ENCODE measurements at places on chromosomes 5 and 9.

GRCh38 chr9:101029315-101030085, 973 bp downstream of the PLPPR1 start:
- no peak for DNase-seq

- peak; percentile 1 for DNase-seq
Measured at GRCh38 chr5:150484964-150485692, 22.8 kb upstream of the NDST1 start.

DNA sequence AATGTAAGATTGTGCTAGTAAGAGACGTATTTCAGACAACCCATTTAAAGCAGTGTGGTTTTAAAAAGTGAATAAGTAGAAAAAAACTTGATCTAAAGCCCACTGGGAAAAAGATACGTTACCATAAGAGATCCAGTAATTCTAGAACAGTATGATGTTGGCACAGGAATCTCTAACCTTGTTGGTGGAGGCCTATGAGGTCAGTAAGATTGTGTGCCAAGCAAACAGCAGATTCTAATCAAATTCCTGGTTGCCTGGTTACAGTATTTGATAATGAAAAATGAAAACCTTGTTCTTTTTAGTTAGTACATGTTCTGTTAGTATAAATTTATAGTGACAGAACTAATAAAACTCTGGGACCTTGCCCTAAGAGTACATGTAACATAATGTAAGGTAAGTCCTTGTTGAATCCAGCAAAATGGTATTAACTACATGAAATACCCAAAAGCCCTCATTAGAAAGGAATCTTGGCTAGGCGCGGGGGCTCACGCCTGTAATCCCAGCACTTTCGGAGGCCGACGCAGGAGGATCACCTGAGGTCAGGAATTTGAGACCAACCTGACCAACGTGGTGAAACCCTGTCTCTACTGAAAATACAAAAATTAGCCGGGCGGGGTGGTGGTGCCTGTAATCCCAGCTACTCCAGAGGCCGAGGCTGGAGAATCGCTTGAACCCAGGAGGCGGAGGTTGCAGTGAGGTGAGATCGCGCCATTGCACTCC, 33.2 kb upstream of the DMXL1 start:
- no peak for DNase-seq

DNA sequence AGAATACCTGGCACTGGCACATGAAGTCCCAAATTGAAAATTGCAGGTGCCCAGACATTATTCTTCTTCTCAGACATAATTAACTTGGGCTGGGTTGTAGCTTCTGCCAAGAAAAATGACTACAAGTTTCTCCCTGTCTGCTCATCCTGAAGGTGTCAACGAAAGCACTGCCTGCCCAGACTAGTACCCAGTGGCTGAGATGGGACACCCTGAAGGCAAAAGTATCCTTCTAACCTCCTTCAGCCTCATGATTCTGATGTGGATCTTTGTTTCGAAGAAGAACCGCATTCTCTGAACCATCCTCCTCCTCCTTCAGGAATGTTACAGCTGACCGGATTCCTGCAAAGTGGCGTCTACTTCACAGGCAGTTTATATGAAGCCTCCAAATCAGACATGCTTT, 161.1 kb upstream of the FST start:
- no peak for DNase-seq

- DNase-seq = no peak
Measured at GRCh38 chr5:119860463-119860862, 231.1 kb downstream of the FAM170A start.

GRCh38 chr5:143596824-143597223, 193.3 kb upstream of the NR3C1 start:
- no peak for DNase-seq

GRCh38 chr9:111843971-111844370, 49.2 kb upstream of the SHOC1 start:
- no peak for DNase-seq

DNA sequence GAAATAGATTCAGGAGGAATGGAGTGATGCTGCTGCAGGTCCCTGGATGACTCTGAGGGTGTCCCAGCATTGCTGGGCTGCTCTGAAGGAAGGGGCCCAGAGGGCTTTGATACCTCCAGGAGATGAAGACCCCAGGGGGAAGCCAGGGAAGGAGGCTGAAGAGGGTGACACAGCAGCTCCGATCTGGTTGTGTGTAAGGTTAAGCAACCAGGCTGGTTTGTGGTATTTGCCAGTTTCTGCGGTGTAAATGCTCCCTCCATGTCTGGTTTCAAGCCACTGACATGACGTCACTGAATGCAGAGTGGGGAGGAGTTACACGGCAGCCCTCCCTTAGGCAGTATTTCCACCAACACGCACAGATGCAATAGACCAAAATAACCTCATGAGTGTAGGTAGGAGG, 40.0 kb upstream of the ORM1 start:
- peak; percentile 30 for DNase-seq

DNA sequence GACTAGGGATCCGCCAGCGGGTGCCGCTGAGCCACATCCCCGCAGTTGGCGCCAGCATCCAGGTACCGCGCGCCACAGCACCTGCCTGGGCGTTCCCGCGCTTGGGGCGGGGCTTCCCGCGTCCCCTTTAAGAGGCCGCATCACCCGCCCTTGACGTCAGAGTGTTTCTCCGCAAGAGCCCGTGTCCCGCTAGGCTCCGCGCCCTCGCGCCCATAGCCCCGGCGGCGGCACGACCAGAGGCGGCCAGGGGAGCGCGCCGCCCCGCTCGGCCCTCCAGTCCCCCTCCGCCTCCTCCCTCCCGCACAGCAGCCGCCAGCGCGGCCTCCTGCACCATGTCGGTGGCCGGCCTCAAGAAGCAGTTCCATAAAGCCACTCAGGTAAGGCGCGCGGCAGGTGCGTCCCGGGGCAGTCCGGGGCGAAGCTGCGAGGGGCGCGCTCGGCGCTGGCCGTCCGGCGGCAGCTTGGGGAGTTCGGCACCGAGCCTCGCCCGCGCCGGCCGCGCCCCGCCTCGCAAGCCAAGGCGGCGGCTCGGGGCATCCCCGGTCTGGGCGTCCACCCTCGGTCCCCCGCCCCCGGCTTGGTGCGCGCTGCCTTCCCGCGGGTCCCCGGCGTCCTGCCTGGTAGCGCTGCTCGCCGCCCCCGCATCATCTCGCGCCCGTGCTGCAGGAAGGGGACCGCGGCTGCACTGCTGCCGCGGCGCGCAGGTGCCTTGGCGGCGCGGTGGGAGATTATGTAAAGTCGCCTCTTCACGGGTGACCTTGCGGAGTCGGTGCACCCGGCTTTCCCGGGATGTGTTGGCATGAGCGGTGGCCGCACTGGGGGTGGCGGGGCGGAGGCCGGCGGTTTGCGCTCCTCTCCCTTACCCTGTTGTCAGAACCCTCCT, at the start of gene SH3GL2:
Gene SH3GL2, plus strand, starts transcription at position 156 of the 883 bp plus-strand sequence.
- peak; percentile 9 for DNase-seq

DNA sequence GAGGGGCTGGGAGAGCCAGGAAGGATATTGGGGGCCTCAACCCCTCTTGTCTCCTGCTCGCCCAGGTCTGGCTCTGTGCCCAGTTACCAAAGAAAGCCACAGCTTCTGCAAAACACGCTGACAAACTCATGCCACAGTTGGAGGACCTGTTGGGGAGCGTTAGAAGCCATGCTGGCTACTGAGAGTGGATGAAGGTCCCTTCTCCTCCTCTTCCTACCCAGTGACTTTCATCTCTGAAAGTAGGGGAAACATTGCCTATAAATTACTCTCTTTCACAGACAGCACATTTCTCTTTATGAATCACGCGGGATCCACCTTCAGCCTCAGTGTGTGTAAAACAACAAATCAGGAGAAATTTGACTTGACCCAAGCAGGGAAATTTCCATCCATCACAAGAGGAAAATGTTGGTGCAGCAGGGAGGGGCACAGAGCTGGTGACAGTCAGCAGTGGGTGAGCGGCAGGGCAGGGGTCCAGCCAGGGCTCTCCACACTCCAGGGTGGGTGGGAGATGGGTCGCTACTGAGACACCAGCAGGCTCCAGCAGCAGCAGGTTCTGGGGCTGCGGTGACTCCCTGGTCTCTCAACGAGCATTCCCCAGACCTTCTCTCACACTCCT, 181.9 kb downstream of the FGF18 start:
- DNase-seq = peak; percentile 54

DNA sequence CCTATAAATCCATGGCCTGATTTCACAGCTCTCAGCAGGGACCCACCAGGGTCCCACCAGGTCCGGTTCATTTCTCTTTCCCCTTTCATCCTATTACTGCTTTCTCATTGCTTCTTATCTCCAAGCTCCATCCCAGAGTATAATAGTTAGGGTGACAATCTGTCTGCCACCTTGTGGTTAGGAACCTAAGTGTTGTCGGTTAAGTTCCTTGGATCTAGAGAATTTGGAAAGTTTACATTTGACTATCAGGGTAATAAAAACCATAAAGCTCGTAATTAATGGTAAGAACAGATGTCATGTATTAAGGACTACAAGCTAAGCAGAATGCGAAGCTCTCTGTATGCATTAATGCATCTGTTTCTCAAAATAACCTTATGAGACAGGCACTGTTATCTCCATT, 259.1 kb downstream of the SH3GL2 start:
- DNase-seq = no peak

DNA sequence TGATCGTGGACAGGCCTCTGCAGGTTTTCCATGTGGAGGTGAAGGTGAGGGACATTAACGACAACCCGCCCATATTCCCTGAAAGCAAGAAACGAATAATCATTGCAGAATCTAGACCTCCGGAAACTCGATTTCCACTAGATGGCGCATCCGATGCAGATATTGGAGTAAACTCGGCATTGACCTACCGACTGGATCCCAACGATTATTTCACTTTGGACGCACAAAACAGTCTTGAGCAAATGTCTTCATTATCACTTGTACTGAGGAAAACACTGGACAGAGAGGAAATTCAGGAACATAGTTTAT, 621 bp downstream of the PCDHA13 start:
- no peak for DNase-seq

GRCh38 chr5:173659423-173659822, 43.0 kb upstream of the BOD1 start:
- no peak for DNase-seq

DNA sequence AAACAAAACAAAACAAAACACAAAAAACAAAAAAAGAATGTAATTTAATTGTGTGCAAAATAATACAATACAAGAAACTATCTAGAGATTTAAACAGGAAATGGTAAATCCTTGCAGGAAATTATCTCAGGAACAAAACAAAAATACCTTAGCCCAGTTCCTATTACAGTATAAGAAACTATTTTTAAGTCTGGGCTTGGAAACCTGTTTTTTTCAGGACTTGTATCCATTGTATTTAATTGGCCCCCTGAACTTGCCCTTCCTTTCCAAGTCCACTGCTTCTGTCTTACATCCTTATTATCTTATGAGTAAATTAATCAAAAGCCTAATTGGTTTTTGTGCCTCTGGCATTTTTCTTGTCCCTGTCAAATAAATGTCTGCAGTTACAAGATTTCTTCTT, 48.5 kb downstream of the ST8SIA4 start:
- DNase-seq = no peak

GRCh38 chr9:92679413-92680165, 9.7 kb upstream of the IPPK start:
- DNase-seq = no peak

GRCh38 chr9:33737811-33738606, 57.4 kb upstream of the PRSS3 start:
- DNase-seq = peak; percentile 54

GRCh38 chr5:95941756-95942155, 19.9 kb downstream of the ELL2 start:
- no peak for DNase-seq

- DNase-seq = no peak
Measured at GRCh38 chr5:129356846-129357245, 103.3 kb upstream of the ADAMTS19 start.

DNA sequence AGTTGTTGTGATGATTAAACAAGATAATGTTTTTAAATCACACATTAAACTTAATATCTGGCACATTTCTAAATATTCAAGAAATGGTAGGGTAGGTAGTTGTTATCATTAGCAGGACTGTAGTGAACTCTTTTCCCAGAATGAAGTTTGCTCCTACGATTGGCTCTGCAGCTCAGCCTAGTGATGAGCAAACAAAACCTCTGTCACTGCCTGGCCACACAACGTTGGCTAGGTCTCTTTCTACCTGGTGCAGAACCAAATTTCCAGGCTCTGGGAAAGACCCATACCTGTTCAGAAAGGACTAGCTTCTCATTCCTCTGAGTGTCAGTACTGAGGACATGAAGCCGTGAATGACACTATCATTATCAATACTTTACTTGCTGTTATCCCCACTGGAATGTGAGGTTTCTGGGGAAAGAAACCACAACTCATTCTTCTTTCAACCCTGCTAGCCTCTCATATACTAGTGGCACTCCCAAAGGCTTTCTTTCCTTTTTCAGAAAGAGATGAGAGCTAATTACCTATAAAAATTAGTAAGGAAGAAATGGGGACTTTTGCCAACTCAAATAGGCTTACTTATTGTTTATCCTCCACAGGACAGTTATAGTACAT, 219.3 kb upstream of the TRIM32 start:
- no peak for DNase-seq

DNA sequence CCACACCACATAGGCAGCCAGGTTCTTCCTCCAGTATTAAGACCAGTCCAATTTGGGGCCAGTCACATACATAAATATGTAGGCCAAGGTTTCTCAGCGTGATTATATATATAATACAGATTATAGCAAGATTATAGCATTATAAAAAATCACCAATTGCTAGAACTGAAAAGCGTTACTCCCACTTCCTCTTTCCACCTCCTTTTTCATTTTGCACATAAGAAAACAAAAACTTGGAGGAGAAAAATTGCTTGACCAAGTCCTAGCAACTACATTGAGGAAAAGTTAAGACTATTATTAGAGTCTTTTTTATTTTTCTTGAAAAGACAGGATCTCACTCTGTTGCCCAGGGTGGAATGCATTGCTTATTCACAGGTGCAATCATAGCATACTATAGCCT, 262.7 kb upstream of the KCNN2 start:
- no peak for DNase-seq

DNA sequence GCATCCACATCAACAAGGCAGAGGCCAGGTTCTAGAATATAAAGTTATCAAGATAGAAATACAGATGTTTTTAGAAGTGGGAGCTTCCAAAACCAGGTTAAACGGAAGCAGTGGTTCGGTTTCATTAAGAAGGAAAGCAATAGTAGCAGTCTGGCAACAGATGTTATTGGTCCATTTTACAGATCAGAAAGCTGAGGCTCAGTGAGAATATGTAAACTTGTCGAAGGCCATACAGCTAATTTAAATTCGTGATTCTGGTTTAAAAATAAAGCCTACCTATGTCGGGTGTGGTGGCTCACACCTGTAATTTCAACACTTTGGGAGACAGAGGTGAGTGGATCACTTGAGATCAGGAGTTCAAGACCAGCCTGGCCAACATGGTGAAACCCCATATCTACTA, 160.6 kb downstream of the ARRDC3 start:
- DNase-seq = no peak

GRCh38 chr9:111039231-111039906, 1.1 kb upstream of the LPAR1 start:
- DNase-seq = no peak

- DNase-seq = no peak
Measured at GRCh38 chr9:70514273-70514672, 99.8 kb upstream of the KLF9 start.

- DNase-seq = peak; percentile 51
Measured at GRCh38 chr5:151448038-151448985, 909 bp downstream of the SLC36A1 start.

DNA sequence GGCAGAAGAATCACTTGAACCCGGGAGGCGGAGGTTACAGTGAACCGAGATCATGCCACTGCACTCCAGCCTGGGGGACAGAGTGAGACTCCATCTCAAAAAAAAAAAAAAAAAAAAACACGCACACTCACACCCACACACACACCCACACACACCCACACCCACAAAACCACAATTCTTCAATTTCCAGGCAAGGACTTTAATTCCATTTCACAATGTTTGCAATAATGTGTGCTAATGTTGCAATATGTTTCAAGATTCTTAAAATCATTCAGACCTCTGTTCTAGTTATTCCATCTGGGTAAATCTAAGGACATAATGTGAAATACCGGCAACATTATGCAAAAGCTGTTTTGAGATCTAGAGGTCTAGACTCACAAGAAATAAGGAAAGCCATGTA, 28.3 kb downstream of the CCDC69 start:
- peak; percentile 70 for DNase-seq

All from suppressor macrophage (primary cell).